Heart right ventricle (tissue), 16 donors: ENCODE measurements at places on chromosomes 12 and 14. TPM values are rescaled to one million over a fixed set of nuclear protein-coding genes. Genes with fewer than 3 reads are reported as not detected.

DNA sequence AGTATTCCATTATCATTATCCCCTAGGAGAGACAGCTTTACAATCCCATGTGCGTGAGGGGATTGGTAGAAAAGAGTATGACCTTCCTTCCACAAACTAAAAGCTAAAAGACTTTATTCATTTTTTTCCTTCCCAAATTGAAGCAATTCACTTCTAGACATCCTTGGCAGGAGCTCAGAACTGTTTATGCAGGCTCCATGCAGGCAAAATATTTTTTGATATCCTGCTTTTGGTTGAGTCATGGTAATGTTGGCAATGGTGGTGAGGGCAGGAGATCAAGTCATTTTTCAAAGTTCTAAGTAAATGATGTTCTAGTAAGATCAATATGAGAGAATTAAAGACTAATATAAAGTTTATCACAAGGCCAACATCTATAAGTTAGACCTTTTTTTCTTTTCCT is 1.3 kb upstream of the PLEKHG7 start:
- DNase-seq: no peak

GRCh38 chr12:117000316-117000715 is 89.6 kb downstream of the FBXW8 start:
- DNase-seq: no peak

- DNase-seq: no peak
These were observed 10.4 kb downstream of the GTSF1 start for GRCh38 chr12:54463034-54463433.

DNA sequence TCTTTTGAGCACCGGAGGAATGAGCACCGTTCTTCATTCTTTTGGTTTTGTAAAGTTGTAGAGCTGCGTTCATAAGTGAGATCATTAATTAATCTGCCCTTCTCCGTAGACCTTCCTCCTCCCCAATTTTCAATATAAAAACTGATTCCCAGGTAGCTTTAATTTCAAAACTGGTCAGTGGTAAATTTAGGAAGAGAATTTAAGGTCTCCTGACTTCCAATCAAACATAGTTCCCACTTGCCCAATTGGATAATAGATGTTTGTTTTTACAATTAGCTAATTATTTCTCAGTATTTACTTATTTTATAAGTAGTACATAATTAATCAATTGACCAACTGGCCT is 27.2 kb upstream of the YBX3 start:
- DNase-seq: no peak

GRCh38 chr12:42603246-42603990 is 13.9 kb upstream of the PRICKLE1 start:
- no peak for DNase-seq

DNA sequence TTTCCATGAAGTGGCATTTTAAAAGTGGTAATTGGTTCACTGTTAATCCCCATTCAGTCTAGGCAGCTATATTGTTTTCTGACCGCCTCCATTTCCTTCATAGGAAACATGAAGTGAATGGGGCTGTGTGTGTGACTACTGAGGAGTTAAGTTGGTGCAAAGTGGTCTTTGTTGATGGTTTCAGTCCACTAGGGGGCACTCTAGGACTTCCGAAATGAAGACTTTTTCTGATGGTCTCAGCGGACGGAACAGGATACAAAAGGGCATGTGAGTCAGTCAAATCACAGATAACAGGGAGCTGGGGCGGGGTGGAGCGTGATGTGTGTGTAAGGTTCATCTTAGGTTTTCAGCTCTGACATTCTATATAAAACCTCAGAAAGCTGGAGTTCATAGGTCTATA is 240.1 kb upstream of the OR4E1 start:
- peak; percentile 46 for DNase-seq

The PDE6H gene
- total RNA-seq: not detected
